Esophagus (tissue), 2 donors: ENCODE measurements at places on chromosomes 5 and 9. TPM values are rescaled to one million over a fixed set of nuclear protein-coding genes. Genes with fewer than 3 reads are reported as not detected.

PCDH12 gene
- 0.40 TPM for polyA plus RNA-seq

RFESD gene
- polyA plus RNA-seq, result 1.1 TPM

FCN2 gene
- polyA plus RNA-seq, result 0.16 TPM

C5orf34 gene
- polyA plus RNA-seq, result 1.5 TPM

EPB41L4B gene
- polyA plus RNA-seq, result 0.62 TPM

SAXO1 gene
- polyA plus RNA-seq, result 0.02 TPM

TMEM171 gene
- 5.6 TPM for polyA plus RNA-seq

FAXDC2 gene
- 2.4 TPM for polyA plus RNA-seq

SLC25A46 gene
- polyA plus RNA-seq, result 16.7 TPM

FBP2 gene
- not detected for polyA plus RNA-seq

TMC1 gene
- 10.3 TPM for polyA plus RNA-seq

WNK2 gene
- polyA plus RNA-seq, result 3.4 TPM

SFXN1 gene
- 14.1 TPM for polyA plus RNA-seq

NXNL2 gene
- 0.22 TPM for polyA plus RNA-seq
